ENCODE measurements at places on chromosomes 13 and 19.

- DNase-seq: no peak
Observed at GRCh38 chr13:99046851-99047250, 69.0 kb upstream of the DOCK9 start.

DNA sequence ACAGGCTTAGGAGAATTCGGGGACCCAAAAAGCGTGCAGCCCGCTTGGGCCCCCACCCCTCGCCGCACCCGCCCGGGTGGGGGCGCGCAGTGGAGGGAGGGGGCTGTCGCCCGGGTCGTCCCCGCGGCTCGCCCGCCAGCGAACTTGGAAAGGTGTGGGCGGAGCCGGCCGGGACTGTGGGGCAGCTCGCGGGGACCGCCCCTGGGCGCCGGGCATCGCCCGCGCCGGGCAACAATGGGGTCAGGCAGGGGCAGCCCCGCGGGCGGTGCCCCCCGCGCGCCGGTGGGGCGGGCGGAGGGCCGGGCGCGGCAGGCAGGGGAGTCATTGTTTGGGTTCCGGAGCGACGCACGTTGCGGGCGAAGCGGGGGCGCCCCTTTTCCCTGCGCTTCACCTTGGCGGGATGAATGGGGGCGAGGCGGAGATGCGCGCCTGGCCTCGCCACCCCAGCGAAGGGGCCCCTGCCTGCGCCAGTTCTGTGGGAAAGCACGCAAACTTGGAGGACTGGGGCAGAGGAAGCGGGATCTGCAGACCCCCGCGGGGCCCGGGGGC lies 647 bp upstream of the KLF12 start:
- DNase-seq: no peak

DNA sequence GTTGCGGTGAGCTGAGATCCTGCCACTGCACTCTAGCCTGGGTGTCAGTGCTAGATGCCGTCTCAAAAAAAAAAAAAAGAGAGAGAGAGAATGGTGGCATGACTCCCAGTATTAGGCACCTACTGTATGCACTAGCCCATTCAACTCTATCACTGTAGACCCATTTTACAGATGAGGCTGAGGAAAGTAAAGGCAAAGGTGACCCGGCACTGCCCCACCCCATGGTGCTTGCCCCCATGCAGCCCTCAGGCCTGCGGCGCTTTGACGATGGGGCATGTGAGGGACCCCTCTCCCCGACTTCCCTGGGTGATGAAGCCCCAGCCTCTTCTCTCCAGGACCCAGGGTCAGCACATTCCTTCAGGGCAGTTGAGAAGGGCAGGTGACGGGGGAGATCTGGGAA lies 7.3 kb downstream of the NPAS1 start:
- no peak for DNase-seq

DNA sequence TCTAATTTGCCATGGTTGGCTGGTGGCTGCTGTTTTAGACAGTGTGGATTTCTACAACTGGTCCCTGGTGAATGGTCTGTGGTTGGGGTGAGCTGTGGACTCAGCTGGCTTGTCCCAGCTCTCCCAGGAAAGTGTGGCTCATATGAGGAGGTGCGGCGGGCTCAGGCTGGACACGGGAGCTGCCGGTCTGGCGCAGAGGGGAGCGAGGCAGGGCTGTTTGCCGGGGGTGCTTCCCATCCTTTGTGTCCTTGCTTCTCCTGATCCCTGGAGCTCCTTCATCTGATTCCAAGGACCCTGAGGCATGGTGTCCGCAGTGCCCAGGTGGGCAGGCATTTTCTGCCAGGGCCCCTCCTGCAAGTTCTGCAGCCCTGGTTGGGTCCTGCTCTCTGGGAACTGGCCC lies 104.9 kb downstream of the TEX29 start:
- no peak for DNase-seq

DNA sequence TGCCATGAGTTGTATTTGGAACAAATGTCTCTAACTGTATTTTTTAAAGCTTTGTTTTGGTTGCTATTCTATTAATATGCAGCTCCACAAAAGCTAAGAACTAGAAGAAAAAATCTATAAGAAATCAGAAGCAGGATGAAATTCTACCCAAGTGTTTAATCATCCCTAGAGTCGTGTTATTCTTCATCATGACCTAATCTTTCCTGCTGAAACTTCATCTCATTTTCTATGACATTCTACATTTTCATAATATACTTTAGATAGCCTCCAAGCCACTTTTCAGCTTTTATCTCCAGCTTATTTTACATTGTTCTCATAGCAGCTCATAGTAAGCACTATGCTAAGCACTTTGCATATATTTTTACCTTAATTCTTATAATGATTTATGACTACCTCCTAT lies 302.8 kb downstream of the FOXO1 start:
- DNase-seq: no peak

GRCh38 chr13:30796132-30796572 lies 60.8 kb downstream of the ALOX5AP start:
- DNase-seq: no peak

GRCh38 chr13:82720986-82721385 lies 1161.3 kb downstream of the SLITRK1 start:
- no peak for DNase-seq

DNA sequence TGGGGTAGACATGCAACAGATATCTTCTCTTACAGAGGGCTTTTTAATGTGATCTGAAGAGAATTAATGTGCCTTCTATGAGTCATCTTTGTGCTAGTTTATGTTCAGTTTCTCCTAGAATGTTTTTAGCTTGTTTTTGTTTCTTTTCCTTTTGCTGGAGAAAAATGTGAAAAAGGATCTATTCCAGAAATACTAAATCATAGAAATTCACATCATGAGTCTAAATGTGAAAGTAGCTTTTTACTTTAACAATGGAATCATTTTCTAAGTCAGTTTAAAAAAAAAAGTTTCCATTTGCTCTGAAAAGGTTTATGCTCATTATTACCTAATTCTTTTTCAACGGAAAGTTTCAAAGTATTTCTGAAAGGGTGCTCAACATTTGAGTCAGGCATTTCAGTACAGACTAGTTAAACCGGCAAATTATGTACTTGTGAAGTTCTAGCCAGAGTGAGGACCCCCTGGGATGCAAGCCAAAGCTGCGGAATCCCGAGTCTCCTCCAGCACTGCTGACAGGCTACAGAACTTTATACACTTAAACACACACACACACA lies 72.9 kb downstream of the SPATA13 start:
- DNase-seq: peak; percentile 73

- DNase-seq: no peak
Observed at GRCh38 chr19:2912306-2912705, 11.6 kb downstream of the ZNF57 start.

- DNase-seq: no peak
Observed at GRCh38 chr13:105466376-105466775, 1069.1 kb downstream of the EFNB2 start.

GRCh38 chr19:662207-662961 lies 630 bp downstream of the RNF126 start:
- no peak for DNase-seq

DNA sequence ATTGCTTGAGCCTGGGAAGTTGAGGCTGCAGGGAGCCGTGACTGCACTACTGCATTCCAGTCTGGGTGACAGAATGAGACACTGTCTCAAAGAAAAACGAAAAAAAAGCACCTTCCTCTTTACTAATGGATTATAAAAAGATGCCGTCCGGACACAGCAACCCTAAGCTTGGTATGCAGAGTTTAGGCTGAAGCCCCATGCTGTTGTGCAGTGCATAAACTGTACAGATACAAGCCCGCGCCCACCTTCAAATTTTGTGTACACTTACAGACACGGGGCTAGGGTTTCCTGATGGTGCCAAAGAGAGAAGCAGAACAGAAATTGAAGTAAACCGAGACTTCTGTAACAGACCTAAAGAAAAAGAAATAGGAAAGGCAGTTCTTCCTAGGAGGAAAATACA lies 9.0 kb downstream of the LPAR6 start:
- DNase-seq: no peak

GRCh38 chr13:76512721-76513145 lies 373.5 kb downstream of the KCTD12 start:
- no peak for DNase-seq

DNA sequence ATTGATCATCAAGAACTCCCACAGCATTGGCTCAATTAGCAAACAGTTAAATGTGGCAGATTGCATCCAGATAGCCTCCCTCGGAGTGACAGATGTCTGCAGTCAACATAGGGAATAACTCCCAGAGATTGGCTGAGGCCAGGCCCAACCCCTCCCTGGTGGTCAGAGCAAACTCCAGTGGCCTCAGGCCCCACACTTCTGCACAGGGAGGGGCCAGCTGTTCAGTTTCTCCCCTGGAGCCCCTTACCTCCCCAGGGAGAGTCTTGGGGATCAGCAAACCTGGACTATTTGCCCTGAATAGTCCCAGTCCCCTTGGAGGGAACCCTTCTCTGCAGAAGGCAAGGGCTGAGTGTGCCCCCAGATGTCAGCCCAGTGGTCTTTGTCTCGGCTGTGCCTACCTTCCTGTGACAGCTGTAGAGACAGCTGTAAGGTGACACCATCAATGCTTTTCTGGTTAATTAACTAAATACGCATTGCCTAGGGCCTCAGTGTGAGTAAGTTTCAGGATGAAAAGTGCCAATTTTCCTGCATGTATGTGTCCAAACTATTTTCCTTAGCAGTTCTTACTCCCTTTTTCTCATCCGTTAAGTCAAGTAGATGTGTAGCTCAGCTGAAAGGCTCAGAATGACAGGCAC lies 102.7 kb upstream of the UQCRFS1 start:
- no peak for DNase-seq

GRCh38 chr19:28103921-28104320 lies 1109.0 kb downstream of the UQCRFS1 start:
- no peak for DNase-seq

GRCh38 chr13:60402022-60402421 lies 5.0 kb downstream of the TDRD3 start:
- no peak for DNase-seq

GRCh38 chr13:25490236-25490635 lies 118.5 kb downstream of the ATP8A2 start:
- no peak for DNase-seq

GRCh38 chr19:56751078-56751489 lies 79.5 kb upstream of the ZNF835 start:
- peak; percentile 85 for DNase-seq

GRCh38 chr13:75309981-75310580 lies 171.9 kb downstream of the TBC1D4 start:
- DNase-seq: no peak

DNA sequence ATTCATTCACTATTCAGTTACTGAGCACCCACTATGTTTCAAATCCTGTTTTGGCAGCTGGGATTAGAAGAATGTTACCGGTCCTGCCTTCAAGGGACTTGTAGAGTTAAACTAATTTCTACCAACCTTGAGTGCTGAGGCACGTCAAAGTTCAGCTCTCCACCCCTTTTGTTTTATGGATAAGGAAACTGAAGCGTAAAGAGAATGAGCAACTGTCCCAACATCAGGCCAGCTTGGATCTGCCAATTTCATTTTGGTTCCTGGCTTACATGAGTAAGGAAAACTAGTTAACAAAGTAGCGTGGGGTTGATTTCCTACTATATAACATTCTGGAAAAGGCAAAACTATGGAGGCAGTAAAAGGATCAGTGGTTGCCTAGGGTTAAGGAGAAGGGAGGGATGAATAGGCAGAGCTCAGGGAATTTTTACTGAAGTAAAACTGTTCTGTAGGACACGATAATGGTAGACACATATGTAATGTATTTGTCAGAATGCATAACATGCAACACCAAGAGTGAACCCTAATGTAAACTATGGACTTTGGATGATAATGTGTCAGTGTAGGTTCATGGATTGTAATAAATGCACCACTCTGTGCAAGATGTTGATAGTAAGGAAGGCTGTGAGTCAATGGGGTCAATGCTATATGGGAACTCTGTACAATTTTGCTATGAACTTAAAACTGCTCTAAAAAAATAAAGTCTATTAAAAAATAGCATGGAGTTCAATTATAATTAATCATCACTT lies 19.9 kb upstream of the MTIF3 start:
- DNase-seq: no peak

GRCh38 chr13:47120282-47120681 lies 223.4 kb upstream of the HTR2A start:
- DNase-seq: no peak

GRCh38 chr19:35592226-35592625 lies 6.3 kb downstream of the PMIS2 start:
- DNase-seq: no peak

- DNase-seq: no peak
Observed at GRCh38 chr13:109816808-109817203, 30.4 kb upstream of the IRS2 start.

DNA sequence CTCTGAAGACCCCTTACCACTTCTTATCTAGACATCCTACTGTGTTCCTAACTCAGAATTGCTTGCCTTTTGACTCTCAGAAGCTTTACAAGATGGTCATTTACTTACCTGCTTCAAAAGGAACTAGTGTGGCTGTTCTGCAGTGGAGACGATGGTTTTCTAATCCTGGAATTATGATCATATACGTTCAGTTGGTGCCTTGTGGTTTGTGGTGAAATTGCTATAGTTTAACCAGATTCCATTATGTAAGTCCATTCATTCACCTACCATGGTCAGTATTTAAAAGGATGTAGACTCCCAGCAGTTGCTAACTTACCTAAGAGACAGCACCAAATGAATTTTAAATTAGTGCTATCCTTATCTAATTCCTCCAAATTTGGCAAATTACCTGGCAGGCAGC lies 210.9 kb downstream of the SHISA2 start:
- DNase-seq: no peak

GRCh38 chr19:1018393-1018792 lies 2.5 kb downstream of the TMEM259 start:
- no peak for DNase-seq

DNA sequence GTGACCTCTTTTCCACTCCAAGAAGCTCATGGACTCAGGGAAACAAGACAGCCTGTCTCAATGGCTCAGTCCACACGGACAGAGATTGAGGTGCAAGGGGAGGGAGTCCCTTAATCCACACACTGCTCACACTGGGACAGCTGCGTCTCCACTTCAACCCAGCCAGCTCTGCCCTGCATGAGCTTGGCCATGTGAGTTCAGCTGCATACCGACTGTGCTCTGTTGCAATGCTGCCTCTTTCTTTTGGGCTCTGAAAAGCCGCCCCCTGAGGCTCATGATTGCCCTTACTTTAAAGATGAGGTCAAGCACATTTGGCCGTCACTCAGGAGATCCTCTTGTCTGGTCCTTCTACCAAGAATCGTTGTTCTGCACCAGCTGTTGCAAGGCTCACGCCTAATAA lies 64.8 kb upstream of the KCTD15 start:
- DNase-seq: no peak

GRCh38 chr13:51935326-51936171 lies 73.8 kb downstream of the CCDC70 start:
- no peak for DNase-seq

DNA sequence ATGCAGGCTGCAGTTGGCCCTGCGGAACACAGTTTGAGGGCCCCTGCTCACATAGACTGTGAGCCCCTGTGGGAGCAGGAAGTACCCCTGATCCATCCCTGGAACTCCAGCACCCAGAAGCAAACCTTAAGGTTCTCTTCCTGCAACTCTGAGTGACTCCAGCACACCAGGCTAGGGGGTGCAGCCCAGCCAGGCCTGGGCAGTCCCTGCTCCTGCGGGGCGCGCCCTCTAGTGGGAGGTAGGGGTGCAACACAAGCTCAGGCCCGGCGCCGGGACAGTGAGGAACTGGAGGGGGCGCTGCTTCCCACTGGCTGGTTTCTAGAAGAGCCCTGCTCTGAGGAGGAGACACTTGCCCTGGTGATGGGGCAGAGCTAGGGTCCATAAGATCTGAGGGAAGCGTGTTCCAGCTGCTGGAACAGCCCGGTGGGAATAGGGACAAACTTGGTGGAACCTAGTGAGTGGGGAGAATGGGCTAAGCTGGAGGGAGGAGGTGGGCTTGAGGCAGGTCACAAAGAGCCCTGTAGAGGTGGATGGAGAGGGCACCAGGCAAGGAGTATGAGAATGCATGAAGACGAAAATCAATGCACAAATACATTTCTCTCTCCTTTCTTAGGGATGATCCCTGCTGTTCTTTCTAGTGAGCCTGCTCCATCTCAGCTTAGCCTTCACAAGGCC lies 5.0 kb downstream of the ZSCAN5A start:
- no peak for DNase-seq

- DNase-seq: no peak
Observed at GRCh38 chr19:31890230-31890629, 455.2 kb upstream of the ZNF507 start.

Measured in right hindlimb (tissue), 1 donor.